ENCODE measurements at places on chromosomes 3 and 15.

DNA sequence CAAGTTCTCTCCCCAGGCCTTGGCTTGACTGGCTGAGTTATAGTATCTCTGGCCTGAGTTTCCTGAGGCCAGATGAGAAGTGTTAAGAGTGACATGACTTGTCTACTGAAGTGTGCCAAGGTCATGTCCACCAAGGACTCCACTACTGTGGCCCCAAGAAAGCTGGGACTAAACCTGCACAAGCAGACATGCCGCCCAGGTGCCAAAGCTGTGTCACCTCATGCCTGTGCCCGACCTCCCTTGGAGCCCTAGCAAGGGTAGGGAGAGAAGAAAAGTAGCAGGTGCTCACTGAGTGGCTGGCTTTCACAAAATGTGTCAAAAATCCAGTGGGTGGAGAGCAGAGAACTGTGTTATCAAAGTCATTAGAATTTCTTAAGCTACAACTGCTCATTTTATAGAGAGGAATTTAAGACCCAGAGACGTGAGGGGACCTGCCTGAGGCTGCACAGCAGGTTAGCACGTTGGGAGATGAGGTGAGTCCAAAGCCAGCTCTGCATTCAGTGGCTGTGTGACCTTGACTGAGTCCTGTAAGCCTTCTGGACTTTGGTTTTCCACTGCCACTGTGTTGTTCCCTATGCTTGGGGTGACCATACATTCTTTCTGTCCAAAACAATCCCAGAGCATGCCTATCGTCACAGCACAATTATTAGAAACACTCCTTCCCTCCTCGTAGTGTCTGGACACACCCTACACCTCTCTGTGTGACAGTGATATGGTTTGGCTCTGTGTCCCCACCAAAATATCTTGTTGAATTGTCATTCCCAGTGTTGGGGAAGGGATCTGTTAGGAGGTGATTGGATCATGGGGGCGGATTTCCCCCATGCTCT lies 5.0 kb upstream of the LYSMD4 start:
- no peak for DNase-seq

DNA sequence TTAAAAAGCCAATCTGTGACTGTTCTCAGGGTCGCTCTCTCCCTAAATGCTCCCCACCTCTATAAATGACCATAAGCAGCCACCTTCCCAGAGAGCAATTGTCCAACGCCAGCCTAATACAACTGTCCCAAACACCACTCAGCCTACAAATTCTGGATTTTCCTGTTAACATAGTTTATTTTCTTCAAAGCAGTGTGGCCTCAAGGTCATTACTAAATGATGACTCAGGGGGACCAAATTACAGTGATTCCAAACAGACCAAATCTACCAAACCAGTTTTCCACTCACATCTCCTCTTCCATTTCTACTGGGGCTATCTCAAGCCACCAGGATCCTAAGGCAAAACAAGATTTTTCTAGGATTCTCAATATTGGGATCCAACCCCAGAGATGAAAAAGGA lies 22.5 kb downstream of the HEXA start:
- no peak for DNase-seq

DNA sequence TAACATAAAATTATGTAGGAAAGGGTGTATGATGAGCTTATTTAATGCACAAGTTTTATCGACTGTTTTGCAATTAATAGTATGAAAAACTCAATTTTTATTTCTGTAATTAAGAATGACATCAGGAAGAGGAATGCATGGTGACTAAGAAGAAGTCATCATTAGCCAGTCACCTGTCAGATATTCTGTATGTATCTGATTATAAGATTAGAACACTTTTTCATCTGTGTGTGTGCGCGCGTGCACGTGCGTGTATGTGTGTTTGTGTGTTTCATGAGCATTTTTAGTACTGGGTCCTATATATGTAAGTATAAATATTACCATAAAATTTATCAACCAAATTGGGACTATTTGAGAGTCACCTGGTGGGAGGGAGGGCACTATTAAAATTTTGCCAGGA lies 5.0 kb upstream of the ABHD2 start:
- no peak for DNase-seq

DNA sequence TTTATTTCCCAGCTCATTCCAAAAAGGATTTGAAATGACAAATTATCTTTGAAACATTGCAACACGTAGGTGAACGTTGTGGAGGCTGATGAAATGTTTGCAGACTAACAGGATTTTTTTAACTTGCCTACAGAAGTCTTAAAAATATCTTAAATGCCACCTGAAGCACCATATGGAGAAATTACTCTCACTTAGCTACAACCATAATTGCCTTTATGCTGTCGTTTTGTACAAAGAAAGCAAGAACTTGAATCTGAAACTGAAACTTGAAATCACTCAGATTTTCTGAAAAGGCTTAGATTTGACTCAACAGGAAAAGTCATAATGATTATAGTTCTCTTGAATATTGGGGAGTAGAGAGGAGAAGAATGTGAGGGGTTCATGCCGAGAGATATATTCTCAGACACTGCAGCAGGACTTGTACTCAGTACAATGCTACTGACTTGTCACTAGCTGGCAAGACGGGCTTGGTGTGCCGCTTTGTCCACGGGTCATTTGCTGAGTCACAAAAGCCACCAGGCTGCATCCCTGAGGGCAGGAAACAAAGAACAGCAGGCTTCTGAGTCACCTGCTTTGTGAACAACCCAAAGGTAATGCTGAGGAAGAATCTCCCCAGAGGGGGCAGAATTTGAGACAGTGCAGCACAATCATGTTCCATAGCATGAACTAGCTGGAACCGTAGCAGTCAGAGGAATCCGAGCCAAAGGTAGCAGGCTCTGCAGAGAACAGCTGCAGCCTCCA lies 7.1 kb upstream of the FMN1 start:
- no peak for DNase-seq

DNA sequence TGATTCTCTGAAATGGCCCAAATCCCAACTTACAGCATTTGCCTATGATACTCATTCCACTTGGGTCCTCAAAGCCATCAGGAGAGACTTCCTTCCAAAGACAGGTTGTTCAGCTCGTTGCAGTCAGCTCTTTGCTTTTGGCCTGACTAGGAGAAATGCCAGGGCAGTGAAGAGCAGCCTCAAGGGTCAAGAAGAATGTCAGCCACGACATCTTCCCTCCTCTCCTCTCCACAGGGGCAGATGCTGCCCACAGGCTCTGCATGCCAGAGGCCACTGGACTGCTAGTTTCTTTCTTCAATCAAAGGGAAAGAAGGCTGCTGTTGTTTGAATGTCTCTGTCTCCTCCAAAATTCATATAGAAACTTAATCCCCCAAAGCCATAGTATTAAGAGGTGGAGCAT lies 201.7 kb upstream of the PFN2 start:
- no peak for DNase-seq

DNA sequence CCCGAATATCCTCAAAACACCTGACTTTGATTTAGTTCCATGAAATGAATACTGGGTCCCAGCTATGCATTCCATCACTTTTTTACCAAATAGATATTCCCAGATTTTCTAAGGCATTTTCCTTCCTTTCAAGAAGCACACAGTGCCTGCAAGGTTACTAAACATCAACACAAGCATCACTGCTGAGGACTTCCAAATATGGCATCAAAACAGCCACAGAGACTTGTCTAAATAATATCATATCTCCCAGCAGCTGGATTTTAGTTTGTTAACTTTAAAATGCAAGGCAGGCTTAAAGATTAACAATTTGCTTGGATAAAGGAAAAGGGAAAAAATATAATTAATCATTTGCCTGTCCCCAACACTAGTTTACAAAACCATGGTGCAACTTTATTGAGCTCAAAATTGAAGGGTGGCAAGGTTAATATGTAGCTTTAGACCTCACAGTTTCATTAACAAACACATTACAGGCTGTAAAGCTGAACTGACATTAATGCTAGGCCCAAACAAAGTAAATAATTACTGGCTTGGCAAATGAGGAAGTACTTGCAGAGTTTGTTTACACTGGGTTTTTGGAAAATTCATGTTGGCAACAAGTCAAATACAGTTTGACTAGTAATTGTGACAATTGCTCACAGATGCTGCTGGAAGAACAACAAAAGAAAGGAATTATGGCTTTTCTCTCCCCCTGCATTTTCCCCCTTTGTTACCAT lies 401.7 kb upstream of the CDIN1 start:
- no peak for DNase-seq

- DNase-seq: no peak
Measured at GRCh38 chr15:89514596-89515406, 18.4 kb upstream of the RHCG start.

DNA sequence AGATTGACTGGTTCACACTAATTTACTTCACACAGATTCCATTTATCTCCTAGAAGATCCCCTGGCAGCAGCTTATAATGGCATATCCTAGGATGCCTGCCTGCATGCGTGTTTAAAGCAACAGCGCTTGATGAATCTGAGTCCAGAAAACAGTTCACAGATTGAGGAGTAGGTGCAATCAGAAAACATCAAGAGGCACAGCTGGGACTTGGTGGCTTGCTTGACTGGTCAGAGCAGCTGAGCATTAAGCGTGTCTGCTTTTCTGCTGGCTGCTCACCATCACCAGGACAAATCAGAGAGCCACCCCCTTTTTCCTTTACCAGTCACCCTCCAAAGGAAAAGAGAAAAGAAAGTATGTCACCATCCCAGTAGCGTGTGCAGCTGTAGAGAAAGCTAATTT lies 223.6 kb downstream of the WDR72 start:
- DNase-seq: no peak

DNA sequence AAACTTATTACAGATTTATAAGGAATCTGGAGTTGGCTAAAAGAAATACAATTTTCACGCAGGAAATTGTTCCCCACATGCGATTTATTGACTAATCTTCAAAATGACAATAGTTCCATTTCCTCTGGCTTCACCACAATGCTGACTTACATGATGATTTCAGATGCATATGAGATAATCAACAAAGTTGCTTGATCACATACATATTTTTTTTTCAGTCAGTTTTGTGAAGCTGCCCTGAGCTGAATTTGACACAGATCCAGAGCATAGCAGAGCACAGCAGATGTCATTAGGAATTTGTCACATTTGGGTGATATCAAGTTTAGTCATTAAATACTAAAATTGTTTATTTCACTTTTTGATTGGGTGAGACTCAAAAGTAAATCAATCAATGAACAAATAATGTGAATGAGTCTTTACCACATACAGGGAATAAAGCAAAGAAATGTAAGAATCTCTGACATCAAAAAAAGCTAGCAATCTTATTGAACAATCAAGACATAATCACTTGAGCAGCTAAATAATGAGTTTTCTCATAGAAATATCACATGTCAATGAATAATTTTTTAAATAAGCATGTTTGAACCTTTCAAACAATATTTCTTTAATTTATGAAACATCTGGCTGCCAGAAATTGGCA lies 18.3 kb downstream of the CPB1 start:
- no peak for DNase-seq

GRCh38 chr3:172808969-172809546 lies 58.5 kb downstream of the ECT2 start:
- DNase-seq: no peak

GRCh38 chr3:193826159-193826795 lies 233.3 kb downstream of the OPA1 start:
- no peak for DNase-seq

DNA sequence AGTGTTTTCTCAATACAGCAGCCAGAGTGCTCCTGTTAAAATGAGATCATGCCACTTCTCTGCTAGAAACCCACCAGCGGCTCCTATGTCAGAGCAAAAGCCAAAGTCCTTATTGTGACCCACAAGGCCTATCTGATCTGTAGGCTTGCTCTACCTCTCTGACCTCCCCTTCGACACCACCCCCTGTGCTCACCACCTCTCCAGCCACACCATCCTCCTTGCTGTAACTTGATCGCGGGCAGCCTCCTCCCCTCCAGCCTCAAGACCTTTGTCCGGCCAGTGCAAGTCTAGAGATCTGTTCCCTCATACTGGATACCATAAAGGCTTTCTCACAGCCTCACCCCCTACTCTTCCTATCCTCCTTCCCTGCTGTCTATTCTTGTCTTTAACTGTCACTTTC lies 1.9 kb upstream of the IGDCC4 start:
- no peak for DNase-seq

DNA sequence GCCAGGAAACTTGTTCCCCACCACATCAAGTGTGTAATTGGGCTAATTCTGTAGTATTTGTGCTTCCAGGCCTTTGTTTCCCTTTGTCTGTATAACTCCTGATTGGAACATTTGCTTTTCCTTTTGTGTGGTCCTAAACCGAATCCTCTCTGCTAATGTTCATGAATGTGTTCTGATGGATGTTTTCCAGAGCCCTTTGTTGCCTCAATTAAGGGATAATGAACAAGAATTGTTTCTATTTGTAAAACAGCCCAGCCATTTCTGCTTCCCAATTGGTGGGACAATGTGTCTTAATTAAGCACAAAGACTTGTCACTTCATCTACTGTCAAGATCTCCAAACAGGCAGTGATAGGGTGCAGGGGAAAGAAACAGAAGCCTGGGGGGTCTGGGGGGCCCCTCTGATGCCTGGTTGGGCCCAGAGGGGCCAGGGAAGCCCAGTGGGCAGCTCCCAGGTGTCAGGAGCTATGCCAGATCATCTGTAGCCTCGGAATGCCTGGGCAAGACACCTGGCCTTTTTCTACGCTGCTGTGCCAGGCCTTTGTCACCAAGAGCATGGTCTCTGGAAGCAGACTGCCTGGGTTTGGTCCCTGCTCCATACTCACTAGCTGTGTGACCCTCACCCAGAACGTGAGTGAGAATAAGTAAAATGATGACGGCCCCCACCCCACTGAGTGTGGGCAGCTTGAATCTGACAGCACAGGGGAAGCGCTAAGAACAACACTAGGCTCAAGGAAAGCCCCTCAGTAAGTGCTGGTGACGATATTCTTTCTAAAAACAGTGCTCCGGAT lies 116.6 kb upstream of the PRR20G start:
- DNase-seq: no peak

DNA sequence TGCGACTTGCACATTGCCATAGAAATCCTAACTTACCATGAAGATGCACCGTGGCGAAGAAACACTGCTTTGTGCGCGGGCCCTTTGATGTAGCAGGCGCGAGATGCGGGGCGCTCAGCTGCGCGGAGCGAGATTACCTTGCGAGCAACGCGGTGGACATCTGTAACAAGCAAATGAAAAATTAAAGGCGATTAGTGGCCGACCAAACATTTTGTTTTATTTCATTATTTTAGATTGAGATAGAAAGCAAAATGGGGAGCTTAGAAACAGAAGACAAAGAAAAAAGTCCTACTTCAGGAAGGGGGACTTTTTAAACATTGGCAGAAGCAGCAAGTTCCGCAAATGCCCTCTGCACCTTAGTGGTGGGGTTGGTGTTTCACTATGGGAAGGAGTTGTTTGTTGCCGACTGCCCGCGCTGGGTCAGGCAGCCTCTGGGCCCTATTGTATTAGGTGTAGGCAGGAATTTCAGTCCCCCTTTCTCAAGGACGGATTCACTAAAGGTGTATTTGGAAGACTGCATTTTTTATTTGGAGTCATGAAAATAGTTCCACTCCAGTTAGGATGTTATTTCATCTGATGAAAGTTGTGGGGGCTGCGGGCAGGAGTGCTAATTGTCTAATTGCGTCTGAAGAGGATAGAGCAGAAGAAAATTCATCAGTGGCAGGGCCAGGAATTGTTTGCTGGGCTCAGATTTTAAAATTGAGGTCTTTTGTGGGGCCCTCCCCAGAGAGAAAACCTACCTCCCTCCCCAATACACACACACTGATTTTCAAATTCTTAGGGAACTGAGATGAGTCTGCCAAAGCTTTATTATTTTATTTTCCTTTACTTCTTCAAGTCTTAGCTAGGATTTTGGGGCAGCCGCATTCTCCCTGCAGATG lies 17.4 kb downstream of the ZIC4 start:
- no peak for DNase-seq

GRCh38 chr3:73432023-73432705 lies 192.6 kb downstream of the PDZRN3 start:
- no peak for DNase-seq

- DNase-seq: no peak
Measured at GRCh38 chr3:112925969-112926368, 48.9 kb downstream of the CD200R1 start.
